ENCODE measurements at places on chromosomes 1 and 21.

DNA sequence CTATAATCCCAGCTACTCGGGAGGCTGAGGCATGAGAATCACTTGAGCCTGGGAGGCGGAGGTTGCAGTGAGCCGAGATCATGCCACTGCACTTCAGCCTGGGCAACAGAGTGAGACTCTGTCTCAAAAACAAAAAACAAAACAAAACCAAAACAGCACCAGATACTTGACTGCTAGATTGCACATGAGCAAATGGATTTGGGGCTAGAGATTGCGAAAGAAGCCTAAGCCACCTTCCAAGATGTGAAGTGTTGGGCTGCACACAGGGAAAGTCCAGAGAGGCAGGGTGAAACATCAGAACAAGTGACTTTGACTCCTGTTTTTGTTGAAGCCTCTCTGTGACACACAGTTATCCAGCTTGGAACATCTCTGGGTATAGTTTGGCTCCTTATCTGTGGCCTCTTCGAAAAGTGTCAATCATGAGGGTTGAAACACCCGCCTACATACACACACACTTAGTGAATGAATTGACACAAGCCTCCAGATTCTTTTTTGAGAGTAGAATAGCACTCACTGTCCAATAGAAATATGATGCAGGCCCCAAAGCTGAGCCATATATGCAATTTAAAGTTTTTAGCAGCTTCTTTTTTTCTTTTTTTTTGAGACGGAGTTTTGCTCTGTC, 34.2 kb upstream of the GPR137B start:
- DNase-seq: no peak

GRCh38 chr1:18644446-18644845, 13.8 kb downstream of the PAX7 start:
- no peak for DNase-seq

GRCh38 chr1:40734882-40735628, 43.6 kb downstream of the NFYC start:
- DNase-seq: no peak

- no peak for DNase-seq
These were observed 48.8 kb downstream of the RNF220 start for GRCh38 chr1:44453798-44454349.

- DNase-seq: no peak
These were observed 5.2 kb downstream of the OLIG1 start for GRCh38 chr21:33075128-33075527.

DNA sequence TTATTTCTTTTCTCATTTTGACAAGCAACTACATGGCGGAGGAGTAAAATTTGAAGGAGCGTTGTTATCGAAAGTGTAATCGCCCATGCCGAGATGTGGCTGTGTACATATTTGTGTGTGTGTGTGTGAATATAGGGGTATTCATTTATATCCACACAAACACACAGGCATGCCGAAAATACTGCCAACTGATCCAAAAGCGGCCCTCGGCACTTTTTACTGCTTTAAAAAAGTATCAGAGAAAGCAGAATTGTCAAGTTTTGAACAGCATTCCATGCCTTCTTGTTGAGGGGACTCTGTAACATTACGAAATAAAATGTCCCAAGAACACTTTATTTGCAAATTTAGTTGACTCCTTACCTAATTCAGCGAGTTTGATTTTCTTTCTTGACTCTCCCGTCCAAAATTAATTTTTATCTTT, 1.1 kb downstream of the PBX1 start:
- no peak for DNase-seq

- DNase-seq: no peak
These were observed 23.3 kb downstream of the CYP2J2 start for GRCh38 chr1:59903141-59903754.

GRCh38 chr1:89610457-89611011, 22.4 kb upstream of the LRRC8C start:
- peak; percentile 33 for DNase-seq

- no peak for DNase-seq
These were observed 206.2 kb upstream of the PTBP2 start for GRCh38 chr1:96515430-96515829.

GRCh38 chr1:233356705-233356987, 29.1 kb downstream of the MAP3K21 start:
- no peak for DNase-seq

DNA sequence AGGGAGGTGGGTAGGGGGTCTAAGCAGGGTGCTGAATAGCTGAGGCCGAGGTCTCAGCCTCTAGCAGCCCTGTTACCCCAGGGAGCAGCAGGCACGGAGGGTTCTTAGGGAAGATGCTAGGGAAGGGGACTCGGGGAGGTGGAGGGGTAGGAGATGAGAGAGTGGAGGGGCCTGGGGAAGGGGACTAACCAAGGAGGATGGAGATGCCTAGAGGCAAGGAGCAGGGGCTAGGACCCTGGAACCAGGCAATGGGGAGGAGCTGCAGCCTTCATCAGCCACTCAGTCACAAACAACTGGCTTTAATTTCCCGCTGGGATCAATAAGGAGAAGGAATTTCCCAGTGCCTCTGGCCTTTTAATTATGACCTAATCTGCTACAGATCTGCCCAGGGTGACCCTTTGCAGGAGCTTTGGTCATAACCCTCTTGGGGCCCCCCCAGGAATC, 2.9 kb upstream of the CRABP2 start:
- no peak for DNase-seq

DNA sequence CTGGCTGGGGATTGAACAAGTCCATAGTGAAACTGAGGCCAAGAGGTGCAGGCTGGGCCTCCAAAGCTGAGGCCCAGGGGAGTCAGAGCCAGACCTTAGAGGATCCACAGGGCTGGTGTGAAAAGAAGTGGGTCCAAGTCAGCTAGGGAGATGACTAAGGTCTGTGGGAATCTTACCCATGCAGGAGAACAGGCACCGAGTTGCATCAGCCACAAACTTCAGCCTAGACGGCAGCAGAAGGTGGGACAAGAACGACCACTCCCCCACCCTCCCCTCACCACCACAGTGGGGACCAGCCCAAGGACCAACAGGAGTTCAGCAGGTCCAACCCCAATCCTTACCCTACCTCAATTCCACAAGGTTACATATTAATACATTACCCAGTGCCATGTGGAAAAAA, 282.3 kb downstream of the TTLL7 start:
- no peak for DNase-seq

DNA sequence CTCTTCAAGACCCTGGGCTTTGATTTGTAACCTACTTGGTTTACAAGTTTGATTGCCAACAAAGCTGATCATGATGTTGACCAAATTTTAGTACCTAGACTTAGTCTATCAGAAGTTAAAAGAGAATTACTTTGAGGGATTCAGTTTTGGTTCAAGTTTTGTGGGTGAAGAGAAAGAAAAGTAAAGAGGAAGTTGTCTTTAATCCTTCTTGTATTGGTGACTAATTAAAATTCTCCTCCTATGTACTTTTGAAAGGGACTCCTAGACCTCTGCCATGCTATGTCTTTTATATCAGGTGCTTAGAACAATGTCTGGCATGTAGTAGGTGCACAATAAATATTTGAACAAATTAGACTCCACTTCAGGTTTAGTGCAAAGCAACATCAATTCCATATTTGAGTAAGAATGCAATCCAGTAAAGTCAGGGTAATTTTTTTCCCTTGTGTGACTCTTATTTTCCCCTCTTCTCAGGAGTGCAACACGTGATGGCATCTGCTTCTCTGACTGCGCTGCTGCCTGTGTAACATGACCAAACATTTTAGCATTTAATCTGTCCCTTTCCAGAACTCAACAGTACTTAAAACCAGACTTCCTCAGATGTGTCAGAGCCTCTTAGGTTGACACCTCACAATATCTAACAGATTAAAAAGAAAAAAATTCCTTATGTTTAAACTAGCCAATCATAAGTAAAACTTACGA, 41.1 kb upstream of the KCNQ4 start:
- no peak for DNase-seq

- no peak for DNase-seq
These were observed 1891.2 kb downstream of the NCAM2 start for GRCh38 chr21:22889445-22889844.

DNA sequence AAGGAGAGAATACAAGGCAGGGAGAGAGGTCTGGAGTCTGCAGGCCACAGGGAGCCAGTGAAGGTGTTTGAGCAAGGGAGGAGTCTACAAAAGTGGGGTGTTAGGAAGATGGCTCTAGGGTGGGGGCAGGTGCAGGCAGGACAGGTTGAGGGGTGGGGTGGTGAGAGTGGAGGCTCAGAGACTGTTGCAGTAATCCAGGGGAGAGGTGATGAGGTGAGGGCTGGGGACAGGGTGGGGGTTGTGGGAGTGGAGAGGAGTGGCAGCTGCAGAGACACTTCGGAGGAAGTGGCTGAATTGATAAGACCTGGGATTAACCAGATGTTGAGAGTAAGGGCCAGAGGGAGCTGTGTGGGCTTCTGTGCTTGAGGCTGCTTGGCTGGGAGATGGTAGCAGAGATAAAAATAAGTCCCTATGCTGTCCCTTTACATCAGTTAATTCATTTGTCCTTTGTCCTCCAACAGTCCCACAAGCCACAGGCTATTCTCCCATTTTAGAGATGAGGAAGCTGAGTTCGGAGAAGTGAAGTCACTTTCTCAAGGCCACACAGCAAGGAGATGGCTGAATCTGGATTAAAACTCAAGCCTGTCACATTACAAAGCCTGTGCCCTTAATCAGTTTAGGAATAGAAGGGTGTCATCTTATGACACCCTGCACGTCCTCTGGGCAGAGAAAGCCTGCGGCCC, 54.8 kb upstream of the SYNC start:
- no peak for DNase-seq

GRCh38 chr1:147480565-147480935, 60.8 kb upstream of the BCL9 start:
- DNase-seq: no peak

DNA sequence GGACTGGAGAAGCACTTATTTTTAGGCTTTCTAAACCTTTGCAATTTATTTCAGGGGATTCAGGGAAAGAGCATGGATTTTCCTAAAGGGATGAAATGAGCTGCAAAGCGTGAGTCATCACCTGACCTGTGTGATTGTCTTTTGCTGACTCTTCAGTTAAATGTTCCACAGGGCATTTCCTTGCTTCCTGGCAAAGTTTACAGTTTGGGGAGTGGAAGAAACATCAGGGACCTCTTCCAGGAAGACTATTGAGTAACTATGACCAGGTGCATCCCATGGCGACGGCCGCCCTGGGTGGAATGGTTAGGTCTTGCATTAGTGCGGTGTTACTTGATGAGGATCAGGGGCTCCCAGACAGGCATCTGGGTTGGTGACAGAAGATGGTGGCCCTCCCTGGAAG, 79.5 kb upstream of the SIPA1L2 start:
- DNase-seq: no peak

DNA sequence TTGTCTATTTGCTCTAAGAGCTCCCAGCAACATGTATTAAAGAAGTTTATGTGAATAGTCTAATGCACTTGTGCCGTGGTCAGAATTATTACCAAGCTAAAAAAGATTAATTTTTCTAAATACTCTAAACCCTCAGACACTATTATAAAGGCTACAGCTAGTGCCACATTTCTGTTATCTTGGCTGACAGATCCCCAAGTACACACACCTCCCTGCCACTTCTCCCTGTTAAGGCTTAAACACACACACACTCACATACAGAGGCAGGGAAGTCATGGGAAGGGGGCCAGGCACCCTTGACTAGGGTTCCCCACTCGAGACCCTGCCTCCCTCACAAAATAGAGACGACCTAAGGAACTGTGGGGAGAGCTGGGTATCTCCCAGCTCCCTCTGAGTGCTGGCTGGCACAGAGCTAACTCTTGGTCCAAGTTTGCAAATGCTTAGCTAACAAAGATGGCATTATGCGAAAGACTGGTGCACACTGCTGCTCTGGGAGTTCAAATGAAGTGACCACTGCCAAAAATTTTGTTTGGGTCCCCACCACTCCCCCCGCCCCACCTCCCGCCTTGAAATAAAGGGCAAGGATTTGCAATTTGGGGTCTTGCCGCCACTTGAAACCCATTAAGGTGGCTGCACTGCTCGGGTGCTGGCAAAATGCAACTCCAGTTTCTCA, 9.8 kb downstream of the SSBP3 start:
- no peak for DNase-seq

DNA sequence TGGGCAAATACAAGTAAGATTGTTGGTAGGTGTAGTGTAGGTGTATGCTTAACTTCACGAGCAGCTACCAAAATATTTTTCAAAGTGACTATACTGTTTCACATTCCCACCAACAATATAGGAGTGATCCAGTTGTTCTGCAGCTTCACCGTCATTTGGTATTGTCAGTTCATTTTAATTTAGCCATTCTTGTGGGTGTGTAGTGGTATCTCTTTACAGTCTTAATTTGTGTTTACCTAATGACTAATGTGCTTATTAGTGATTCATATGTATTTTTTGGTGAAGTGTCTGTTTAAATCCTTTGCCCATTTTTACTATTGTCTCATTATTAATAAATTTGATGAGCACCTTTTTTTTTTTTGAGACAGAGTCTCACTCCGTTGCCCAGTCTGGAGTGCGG, 35.4 kb downstream of the RCSD1 start:
- DNase-seq: no peak

DNA sequence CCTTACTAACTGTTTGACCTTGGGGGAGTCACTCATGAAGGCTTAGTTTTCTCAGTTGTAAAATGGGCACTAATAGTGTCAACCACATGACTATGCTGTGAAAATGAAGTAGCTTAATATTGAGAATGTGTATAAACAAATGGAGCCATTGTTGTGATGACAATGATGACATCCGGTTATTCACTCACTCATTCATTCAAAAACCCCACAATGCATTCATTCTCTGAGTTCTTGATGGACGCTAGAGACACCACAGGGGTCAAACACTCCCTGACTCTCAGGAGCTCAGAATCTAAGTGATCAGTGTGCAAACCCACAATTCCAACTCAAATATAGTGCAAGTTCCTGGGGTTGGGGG, 138.9 kb downstream of the FOXD2 start:
- no peak for DNase-seq

GRCh38 chr1:39491146-39491921, at the start of gene BMP8A:
Gene BMP8A, plus strand, starts transcription at chr1:39491636. Its CDS starts 356 bp downstream, at chr1:39491992.
- peak; percentile 66 for DNase-seq

DNA sequence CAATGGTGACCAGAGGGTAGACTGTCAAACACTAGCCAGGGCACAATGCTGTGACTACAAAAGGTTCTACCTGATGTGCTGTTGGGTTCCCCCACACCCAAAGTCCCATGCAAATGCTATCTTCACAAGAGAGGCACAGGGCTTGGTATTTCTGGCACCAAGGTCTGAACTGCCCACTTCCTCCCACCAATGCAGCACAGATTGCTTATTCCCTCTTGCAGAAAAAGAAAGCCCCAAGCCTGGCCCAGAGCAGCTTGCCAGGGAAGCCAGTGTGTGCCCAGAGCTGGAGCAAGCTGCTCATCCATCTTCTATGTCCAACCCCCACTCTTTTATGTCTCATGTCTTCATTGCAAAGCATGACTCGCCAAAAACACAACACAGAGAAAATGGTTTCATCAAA, 149.4 kb upstream of the CAMK1G start:
- DNase-seq: no peak
